ENCODE measurements at places on chromosomes 1 and 21. TPM values are rescaled to one million over a fixed set of nuclear protein-coding genes. Genes with fewer than 3 reads are reported as not detected.

GRCh38 chr1:1348420-1349255 lies 580 bp downstream of the DVL1 start:
- DNase-seq, result no peak

- no peak for DNase-seq
Measured at GRCh38 chr1:106944721-106945120, 111.8 kb upstream of the PRMT6 start.

DNA sequence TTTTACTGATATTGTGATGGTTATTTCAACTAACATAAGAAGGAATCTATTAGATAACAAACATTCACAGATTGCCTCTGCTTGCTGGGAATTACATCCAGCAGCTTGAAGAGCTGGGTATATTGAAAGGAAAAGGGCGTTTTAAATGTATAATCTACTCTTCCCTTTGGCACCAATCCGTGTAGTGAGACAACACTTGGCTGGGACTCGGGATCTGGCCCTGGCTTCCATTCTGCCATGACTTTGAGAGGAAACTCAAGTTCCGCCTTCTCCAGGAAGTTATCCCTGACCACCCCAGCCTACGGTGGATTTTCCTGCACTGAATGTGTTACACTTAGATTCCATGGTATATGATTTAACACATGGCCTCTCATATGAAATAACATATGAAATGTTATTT lies 86.9 kb upstream of the UBE2U start:
- no peak for DNase-seq

Gene NCF2
- total RNA-seq, result 9.0 TPM

Gene OR2T29
- total RNA-seq, result not detected

Gene PWP2
- 28.9 TPM for total RNA-seq

Gene SAMD13
- total RNA-seq, result 1.0 TPM

Gene MKNK1
- total RNA-seq, result 27.8 TPM

All from activated CD4-positive, alpha-beta T cell treated with anti-CD3 and anti-CD28 coated beads for 36 hours (primary cell).